ENCODE measurements at places on chromosomes 16 and 17. TPM values are rescaled to one million over a fixed set of nuclear protein-coding genes. Genes with fewer than 3 reads are reported as not detected.

The SRL gene
- not detected for total RNA-seq

The KRTAP1-5 gene
- total RNA-seq = not detected

The CES3 gene
- total RNA-seq = 10.6 TPM

The GAST gene
- not detected for total RNA-seq

The SULT1A4 gene
- 3.1 TPM for total RNA-seq

The SLC6A2 gene
- not detected for total RNA-seq

The ZFP3 gene
- 1.9 TPM for total RNA-seq

The C17orf113 gene
- 0.21 TPM for total RNA-seq

The SMTNL2 gene
- not detected for total RNA-seq

The HSF5 gene
- 1.5 TPM for total RNA-seq

The ASB16 gene
- total RNA-seq = 0.59 TPM

The CDH3 gene
- 0.23 TPM for total RNA-seq

The SULT1A1 gene
- total RNA-seq = 9.9 TPM

The DLX3 gene
- not detected for total RNA-seq

The PRSS21 gene
- 11.5 TPM for total RNA-seq

The KRT13 gene
- total RNA-seq = not detected

The HOXB3 gene
- total RNA-seq = 3.8 TPM

The EFCAB5 gene
- 0.94 TPM for total RNA-seq

The SPN gene
- 258 TPM for total RNA-seq

The CA5A gene
- not detected for total RNA-seq

All from activated T-helper 2 cell treated with anti-CD3 and anti-CD28 coated beads, Interferon-gamma antibody, Interleukin-2, Interleukin-4, amounts not matched to agents 10 μg/mL and 5 μg/mL and 100 μg/mL, durations not matched to agents 14 hours and 24 hours and 36 hours (primary cell).